ENCODE measurements at places on chromosomes 11 and 22.

- no peak for DNase-seq
These were observed 98.2 kb upstream of the NNMT start for GRCh38 chr11:114197799-114198500.

DNA sequence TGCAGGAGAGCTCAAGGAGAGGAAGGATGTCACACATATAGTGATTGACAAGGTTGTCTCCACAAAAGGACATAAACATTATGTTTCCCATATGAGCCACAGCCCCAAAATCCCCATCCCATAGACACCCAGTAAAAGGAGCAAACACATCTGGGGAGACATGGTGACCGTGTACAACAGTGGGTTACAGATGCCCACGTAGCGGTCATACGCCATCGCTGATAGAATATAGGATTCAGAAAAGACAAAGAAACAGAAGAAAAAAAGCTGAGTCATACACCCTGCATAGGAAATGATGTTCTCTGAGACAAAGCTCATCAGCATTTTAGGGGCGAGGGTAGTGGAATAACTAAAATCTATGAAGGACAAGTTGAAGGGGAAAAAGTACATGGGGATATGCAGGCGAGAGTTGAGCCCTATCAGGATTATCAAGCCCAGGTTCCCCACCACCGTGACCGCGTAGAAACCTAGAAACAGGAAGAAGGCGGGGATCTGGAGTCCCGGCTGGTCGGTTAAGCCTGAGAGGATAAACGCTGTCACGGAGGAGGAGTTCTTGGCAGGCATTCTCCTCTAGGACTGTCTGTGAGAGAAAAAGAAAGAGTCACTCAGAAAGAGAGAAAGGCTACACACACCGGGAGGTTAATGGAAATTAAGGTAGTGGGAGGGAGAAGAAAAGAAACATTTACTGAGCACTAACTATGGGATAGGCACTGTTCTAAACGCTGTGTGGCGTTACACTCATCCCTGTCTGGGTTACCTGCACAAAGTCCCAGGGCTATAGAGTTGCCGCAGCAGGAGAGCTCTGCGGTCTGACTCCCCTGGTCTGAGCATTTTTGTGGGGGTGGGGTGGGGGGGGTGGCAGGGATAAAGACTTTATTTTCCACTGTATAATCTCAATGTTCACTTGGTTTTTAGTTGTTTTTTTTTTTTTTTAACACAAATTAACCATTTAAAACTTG, 36.1 kb upstream of the OR8B8 start:
- peak; percentile 20 for DNase-seq

GRCh38 chr11:119622454-119623143, 106.4 kb downstream of the NECTIN1 start:
- DNase-seq: no peak

GRCh38 chr11:58000699-58001098, 23.0 kb upstream of the OR9Q1 start:
- DNase-seq: no peak

- DNase-seq: no peak
These were observed at the start of gene PCSK7 for GRCh38 chr11:117231842-117232091. PCSK7 (minus strand) TSS chr11:117232073; CDS start chr11:117229844, 2,229 bp downstream.

- DNase-seq: no peak
These were observed 2.0 kb downstream of the SYT12 start for GRCh38 chr11:67024966-67025365.

DNA sequence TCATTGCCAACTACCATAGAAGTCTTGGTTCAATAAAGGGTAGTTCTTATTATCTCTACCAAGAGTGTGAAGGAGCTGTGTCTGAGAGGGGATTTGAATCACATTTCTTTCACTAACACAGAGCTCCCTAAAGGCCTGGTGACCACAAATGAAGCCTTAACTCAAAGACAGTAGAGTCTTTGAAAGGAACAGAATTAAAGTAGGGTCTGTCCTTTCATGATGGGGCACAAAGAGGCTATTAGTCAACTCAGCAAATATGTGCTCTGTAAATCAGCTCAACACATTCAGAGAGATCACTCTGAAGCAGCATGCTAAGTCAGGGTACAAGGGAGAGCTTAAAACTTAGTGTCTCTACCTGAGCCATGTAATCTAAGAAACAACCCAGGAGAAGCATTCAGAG, 212.4 kb upstream of the SYN3 start:
- DNase-seq: no peak

DNA sequence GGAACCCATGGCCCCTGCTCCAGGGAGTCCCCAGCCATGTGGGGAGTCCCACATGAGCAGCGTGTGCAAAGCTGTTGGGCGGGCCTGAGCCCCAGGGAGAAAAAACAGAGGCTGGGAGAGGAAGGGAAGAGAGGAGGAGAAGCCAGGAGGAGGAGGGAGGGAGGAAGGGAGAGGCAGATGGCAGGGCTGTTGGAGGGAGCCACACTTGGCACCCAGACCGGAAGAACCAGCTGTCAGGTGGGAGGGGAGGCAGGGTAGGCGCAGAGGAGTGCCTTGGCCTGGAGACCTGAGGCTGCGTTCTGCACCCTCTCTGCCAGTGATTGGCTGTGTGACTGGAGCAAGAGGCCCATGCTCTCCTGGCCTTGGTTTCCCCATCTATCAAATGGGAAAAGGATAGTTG, 6.7 kb downstream of the SYNGR1 start:
- DNase-seq: no peak

DNA sequence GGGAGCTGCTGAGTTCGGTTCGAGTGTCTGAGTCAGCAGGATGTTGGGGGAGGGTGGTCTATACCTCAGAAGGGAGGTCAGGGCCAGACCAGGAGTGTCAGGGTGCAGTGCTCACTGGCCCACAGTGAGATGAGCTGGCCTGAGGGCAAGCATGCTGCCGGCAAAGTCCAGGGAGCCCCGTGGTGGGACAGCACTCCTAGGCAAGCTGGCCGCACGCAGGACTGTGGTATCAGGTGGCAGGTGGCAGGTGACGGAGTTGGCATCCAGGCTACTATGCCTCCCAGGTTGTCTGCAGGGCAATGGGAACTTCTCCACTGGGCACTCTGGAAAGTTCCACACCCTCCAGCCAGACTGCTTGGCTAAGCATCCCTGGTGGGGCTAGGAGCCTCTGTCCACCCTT, 4.8 kb downstream of the FGF3 start:
- DNase-seq: no peak

DNA sequence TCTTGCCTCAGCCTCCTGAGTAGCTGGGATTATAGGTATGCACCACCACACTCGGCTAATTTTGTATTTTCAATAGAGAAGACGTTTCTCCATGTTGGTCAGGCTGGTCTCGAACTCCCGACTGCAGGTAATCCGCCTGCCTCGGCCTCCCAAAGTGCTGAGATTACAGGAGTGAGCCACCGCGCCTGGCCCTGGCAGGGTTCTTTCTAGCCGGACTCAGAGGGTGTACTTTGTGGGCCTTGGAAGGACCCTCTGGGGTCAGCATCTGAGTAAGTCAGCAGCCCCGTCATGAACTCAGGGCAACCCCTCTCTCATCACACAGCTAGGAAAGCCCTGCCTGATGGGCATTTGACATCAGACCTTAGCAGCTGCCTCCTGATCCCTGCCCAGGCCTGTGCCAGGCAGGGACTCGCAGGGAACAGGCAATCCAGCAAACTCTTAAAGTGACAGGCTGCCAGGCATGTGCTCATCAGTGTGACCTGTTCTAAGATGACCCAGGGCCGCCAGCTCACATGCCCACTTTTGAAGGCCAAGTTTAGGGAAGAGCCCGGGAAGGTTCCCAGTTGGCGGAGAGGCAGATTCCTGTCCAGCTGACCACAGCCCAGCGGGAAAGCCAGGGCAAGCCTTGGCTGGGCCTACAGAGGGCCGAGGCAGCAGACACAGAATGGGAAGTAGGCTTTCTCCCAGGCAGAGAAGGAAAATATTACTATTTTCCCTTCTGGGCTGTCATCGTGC, 92.9 kb downstream of the MORC2 start:
- DNase-seq: no peak

GRCh38 chr11:70032470-70032795, 45.7 kb upstream of the ANO1 start:
- no peak for DNase-seq

GRCh38 chr22:35367331-35367886, 13.5 kb upstream of the HMOX1 start:
- no peak for DNase-seq

DNA sequence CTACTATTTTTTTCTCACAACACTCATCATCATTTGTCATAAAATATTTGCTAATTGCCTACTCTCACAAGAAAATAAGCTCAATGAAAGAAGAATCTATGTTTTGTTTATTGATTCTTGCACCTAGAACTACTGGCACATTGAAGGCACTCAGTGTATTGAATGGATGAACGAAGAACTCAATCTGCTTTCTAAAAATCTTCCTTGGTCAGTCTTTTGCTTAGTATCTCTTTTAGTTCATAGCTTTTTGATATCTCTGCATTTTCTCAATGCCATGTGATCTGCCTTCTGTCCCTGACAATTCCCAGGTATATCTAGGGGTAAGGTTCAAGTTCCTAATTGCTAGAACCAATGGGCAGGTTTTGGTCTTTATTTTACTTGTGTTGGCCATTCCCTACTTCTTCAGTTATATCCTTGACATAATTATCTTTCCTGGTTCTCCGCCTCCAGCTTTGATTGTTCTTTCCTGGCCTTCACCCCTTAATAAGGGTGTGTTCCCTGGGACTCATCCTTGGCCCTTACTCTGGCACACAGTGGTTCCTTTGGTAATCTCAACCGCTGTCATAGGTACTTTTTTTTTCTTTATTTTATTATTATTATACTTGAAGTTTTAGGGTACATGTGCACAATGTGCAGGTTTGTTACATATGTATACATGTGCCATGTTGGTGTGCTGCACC, 96.4 kb downstream of the CCDC83 start:
- DNase-seq: no peak

GRCh38 chr11:116787436-116787785, 412 bp downstream of the ZPR1 start:
- DNase-seq: no peak

DNA sequence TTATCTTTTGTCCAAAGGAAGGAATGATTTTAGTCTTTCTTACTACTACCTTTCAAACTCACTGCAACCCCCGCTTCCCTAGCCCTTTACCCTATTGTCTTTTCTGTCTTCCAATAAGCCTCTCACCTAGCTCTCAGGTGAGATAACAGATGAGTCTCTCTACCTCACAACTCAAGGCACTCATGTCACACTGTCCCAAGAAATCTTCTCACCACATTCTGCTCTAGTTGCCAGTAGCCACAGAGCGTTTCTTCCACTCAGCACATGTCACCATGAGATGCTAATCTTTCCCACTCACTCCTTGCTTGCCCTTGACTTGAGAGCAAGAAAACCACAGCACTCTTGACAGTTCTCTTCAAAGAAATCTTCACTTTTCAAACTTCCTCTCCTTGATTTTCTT, 32.7 kb upstream of the TMEM41B start:
- no peak for DNase-seq

DNA sequence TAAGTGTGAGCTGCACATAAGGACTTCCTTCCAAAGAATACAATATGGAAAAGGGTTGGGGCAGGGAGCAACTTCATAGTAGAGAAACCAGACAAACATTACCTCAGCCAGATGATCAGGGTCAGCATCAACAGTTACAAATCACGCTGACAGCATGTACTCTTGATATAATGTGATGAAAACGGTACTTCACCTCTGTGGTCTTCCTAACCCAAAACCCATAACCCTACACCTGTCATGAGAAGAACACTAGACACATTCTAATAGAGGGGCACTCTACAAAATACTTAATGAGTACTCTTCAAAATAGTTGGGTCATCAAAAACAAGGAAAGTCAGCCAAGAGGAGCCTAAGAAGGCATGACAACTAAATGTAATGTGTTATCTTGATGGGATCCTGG, 43.9 kb downstream of the RRAS2 start:
- DNase-seq: no peak

GRCh38 chr22:49976439-49977175, 16.0 kb downstream of the PIM3 start:
- no peak for DNase-seq

GRCh38 chr11:73283276-73284000, 11.3 kb downstream of the P2RY6 start:
- DNase-seq: no peak

- DNase-seq: no peak
These were observed 1206.6 kb upstream of the RAG2 start for GRCh38 chr11:37804666-37805065.

GRCh38 chr11:78759071-78759470, 184.4 kb upstream of the NARS2 start:
- DNase-seq: no peak

GRCh38 chr11:6204706-6205105, 651 bp upstream of the C11orf42 start:
- DNase-seq: peak; percentile 16

- no peak for DNase-seq
These were observed 88.5 kb upstream of the FIBIN start for GRCh38 chr11:26905368-26905767.

GRCh38 chr11:128897826-128898225, 6.7 kb downstream of the KCNJ5 start:
- DNase-seq: no peak

GRCh38 chr11:115767047-115767802, 263.0 kb upstream of the CADM1 start:
- no peak for DNase-seq

- no peak for DNase-seq
These were observed 816 bp upstream of the PLEKHA7 start for GRCh38 chr11:17014833-17015626.

DNA sequence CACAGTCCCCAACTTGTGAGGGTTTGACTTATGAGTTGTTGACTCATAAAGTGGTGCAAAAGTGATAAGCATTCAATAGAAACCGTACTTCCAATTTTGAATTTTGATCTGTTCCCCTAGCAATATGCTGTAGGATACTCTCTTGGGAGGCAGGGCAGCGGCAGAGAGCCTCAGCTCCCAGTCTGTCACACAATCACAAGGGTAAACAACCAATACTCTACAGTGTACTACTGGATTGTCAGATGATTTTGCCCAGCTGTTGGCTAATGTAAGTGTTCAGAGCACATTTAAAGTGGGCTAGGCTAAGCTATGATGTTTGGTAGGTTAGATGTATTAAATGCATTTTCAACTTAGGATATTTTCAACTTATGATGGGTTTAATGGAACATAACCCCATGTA, 13.7 kb upstream of the NXPE2 start:
- no peak for DNase-seq

DNA sequence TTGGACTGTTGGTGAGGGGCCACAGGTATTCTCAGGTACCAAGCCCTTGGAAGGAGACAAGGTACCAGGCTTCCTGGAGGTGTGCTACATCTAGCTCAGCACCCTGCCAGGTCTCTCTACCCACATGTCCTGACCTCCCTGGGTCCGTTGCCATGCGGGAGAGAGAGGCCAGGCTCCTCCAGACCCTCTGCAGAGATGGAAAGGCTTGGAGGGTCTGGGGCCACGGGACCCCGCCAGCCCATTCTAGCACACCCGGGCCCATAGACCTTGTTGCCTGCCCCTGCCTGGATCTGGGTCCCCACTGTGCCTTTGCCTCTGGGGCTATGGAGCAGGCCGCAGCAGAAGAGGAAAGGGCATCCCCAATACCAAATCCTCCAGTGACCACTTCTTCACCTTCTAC, 2.2 kb upstream of the APOC3 start:
- no peak for DNase-seq

DNA sequence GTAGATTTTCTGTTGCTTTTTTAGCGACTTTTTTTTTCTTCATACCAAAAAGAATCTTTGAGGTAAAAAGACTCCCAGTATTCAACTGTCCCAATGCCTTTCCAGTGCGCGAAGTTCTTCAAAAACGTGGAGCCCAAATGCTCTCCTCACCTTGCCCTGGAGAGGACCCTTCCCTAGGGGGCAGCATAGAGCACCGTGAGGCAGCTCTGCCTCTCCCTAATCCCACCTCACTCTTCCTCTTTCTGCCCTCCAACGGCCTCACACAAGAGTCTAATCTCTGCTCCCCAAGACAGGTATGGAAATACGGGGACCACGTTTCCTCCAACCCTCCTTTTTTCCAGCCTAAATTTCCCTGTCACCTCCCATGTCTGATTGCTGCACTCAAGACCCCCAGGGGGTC, 117.5 kb upstream of the ALX4 start:
- no peak for DNase-seq

Measured in SK-N-MC (cell line).